ENCODE measurements at places on chromosomes 7 and 10.

- no peaks in the 10 kb centered on the region for H3K27me3 ChIP-seq
- no peak for DNase-seq
- no peaks in the 10 kb centered on the region for H3K36me3 ChIP-seq
- no peak overlapping the region for H3K4me3 ChIP-seq
These were observed 127.9 kb upstream of the NRBF2 start for GRCh38 chr10:63005246-63005645.

DNA sequence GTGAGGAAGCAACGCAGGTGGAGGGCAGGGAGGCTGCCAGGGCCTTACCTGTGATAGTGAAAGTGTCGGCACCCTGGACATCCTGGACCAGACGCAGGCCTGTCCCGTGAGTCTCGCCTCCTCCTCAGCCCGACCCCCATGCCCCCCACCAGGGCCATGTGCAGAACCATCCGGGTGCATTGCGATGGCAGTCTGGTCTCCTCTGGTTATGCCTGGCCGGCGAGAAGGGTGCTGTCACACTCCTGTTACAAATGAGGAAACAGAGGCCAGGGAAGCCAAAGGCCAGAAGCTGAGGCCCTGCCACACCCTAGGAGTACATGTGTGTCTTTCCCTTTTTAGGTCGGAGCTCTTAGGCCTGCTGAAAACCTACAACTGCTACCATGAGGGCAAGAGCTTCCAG lies 7.2 kb downstream of the DEPP1 start:
- H3K4me1 ChIP-seq = peaks cover 3% of the 10 kb centered on the region
- H3K27me3 ChIP-seq = no peaks in the 10 kb centered on the region
- H3K27ac ChIP-seq = no peak overlapping the region
- H3K36me3 ChIP-seq = no peaks in the 10 kb centered on the region

DNA sequence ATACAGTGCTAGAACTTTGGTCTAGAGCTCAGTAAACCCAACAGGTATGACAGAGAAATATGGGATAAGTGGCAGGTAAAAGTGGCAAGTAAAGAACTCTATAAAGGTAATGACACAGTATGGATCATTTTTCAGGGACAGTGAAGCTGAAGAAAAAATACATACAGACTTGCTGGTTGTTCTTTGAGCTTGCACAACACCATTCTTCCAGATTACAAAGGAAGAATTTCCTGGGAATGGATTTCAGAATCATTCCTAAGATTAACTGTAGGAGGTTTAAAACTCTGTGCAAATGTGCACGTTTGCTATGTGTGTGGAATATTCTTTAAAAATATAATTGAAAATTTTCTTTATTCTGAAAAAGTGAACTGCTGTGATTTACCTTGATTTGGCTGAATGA lies 36.0 kb downstream of the PHF14 start:
- H3K36me3 ChIP-seq = no peaks in the 10 kb centered on the region
- no peaks in the 10 kb centered on the region for H3K4me1 ChIP-seq
- no peak for DNase-seq
- no peaks in the 10 kb centered on the region for H3K27me3 ChIP-seq

GRCh38 chr7:74503061-74503460 lies 49.4 kb downstream of the GTF2IRD1 start:
- no peaks in the 10 kb centered on the region for H3K4me1 ChIP-seq
- no peaks in the 10 kb centered on the region for H3K27me3 ChIP-seq
- DNase-seq = no peak
- no peak overlapping the region for H3K27ac ChIP-seq
- no peaks in the 10 kb centered on the region for H3K36me3 ChIP-seq

DNA sequence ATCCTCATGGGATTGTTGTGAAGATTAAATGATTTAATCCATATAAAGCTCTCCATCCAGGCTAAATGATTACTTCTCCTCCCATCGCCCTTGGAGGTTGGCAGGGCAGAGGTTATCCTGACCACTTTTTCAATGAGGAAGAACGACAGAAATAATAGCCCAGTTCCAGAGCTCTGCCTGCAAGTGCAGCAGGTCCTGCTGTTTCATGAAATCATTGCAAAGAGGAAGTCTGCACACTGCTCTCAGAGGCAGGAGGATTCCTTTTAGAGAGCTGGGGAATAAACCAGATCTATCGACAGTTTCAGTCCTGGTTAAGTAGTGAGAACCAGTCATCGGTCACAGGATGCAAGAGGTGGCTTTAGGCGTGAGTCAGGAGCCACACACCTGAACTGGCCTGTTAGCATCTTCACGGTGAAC lies 25.0 kb upstream of the CDH23 start:
- no peak overlapping the region for H3K4me3 ChIP-seq
- no peak for DNase-seq
- H3K4me1 ChIP-seq = peaks cover 4% of the 10 kb centered on the region
- H3K36me3 ChIP-seq = no peaks in the 10 kb centered on the region
- H3K27me3 ChIP-seq = no peaks in the 10 kb centered on the region

- DNase-seq = no peak
- no peaks in the 10 kb centered on the region for H3K4me1 ChIP-seq
- H3K27me3 ChIP-seq = no peaks in the 10 kb centered on the region
- H3K27ac ChIP-seq = no peak overlapping the region
- H3K36me3 ChIP-seq = no peaks in the 10 kb centered on the region
These were observed 100.9 kb upstream of the FAM171A1 start for GRCh38 chr10:15472008-15472407.

DNA sequence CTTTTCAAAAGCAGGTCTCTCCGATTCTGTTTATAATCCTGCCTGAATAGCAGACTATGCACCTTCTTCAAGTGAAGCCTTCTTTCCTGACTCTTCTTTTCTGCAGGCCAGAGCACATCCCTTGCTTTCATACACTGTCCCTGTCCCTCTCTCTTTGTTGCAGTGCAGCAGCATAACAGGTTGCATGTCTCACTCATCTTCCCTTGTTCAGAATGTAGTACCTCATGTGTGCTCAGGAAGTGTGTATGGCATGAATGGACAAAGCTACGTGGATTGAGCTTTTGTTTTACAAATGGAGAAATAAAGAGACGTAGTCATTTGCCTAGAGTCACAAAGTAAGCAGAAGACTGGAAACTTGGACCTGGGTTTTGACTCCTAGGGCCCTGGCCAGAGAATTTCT lies 68.0 kb downstream of the PTPRZ1 start:
- H3K27me3 ChIP-seq = no peaks in the 10 kb centered on the region
- no peak overlapping the region for H3K4me3 ChIP-seq
- H3K4me1 ChIP-seq = no peaks in the 10 kb centered on the region
- H3K36me3 ChIP-seq = no peaks in the 10 kb centered on the region
- DNase-seq = no peak

DNA sequence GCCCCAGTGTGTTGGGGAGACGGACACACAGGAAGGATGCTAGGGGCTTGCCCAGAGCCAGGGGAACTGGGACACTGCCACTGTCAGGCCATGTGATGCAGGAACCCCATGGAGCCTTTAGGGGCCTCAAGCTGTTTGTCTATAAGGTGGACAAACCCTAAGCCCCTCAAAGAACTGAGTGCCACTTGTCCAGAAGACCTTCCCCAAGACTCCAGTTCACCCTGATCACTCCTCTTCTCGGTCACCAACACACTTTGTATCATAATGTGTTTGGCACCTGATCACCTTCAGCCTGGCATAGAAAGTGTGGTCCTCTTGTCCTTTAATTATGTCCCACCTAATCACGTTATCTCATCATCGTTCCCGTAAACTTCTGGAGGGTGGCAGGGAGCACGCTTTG lies 700 bp downstream of the H2BK1 start:
- H3K36me3 ChIP-seq = no peaks in the 10 kb centered on the region
- no peak for DNase-seq
- H3K27me3 ChIP-seq = no peaks in the 10 kb centered on the region
- no peaks in the 10 kb centered on the region for H3K4me1 ChIP-seq
- H3K27ac ChIP-seq = no peak overlapping the region

- no peaks in the 10 kb centered on the region for H3K4me1 ChIP-seq
- no peaks in the 10 kb centered on the region for H3K27me3 ChIP-seq
These were observed 86.0 kb downstream of the AKR1D1 start for GRCh38 chr7:138162236-138162635.

DNA sequence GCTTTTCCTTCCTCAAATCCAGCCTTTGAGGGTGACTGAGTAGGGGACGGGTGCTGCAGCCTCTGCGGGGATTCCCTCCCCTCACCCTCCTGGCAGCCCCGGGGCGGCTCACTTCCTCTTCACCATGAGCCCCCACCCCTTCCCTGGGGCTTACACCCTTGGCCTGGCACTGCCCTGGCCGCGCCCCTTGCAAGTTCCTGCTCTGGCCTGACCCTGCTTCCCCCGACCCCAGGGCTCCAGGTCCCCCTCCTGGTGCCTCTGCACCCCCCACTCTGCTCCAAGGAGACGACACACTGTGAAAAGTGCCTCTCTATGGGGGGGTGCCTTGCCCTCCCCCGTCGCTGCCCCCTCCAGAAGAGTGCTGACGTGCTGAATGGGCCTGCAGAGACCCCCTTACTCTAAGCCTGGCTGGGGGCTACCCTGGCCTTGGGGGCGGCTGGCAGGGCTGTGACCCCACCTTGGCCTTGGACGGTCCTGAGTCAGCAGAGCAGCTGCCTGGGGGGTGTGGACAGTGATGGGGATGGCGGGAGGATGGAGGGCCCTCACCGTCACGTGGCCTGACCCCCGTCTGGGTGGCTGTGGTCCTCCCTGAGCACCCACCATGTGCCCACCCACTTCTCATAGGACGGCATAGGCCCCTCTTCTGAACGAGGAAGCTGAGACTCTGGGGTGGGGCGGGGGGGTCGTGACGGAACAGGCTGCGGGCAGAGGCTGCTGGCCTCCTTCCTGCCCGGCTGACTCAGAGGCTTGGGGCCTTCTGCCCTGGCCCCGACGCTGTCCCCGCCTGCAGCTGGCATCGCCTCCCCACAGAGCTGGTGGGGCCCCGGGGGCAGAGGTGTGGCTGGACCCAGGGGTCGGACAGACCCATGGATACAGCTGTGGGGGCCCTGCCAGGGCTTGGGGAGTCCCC lies 9.8 kb downstream of the LFNG start:
- H3K27me3 ChIP-seq = no peaks in the 10 kb centered on the region
- H3K27ac ChIP-seq = peak overlapping the region; percentile 71
- peaks cover 63% of the 10 kb centered on the region for H3K4me1 ChIP-seq
- no peak overlapping the region for H3K4me3 ChIP-seq

GRCh38 chr7:37052705-37053104 lies 328.4 kb upstream of the AOAH start:
- H3K4me3 ChIP-seq = no peak overlapping the region
- H3K27ac ChIP-seq = no peak overlapping the region
- no peaks in the 10 kb centered on the region for H3K27me3 ChIP-seq
- H3K36me3 ChIP-seq = no peaks in the 10 kb centered on the region

- no peaks in the 10 kb centered on the region for H3K27me3 ChIP-seq
- DNase-seq = no peak
- H3K36me3 ChIP-seq = no peaks in the 10 kb centered on the region
- no peak overlapping the region for H3K4me3 ChIP-seq
These were observed 799.9 kb downstream of the TNS3 start for GRCh38 chr7:46781901-46782439.

GRCh38 chr10:97940534-97940933 lies 89.9 kb downstream of the CRTAC1 start:
- H3K27me3 ChIP-seq = no peaks in the 10 kb centered on the region
- H3K36me3 ChIP-seq = no peaks in the 10 kb centered on the region
- no peak overlapping the region for H3K27ac ChIP-seq
- no peaks in the 10 kb centered on the region for H3K4me1 ChIP-seq
- DNase-seq = no peak
